ENCODE measurements at places on chromosomes 6 and 20.

- DNase-seq: no peak
Measured at GRCh38 chr6:111503660-111504059, 20.6 kb upstream of the REV3L start.

- DNase-seq: no peak
Measured at GRCh38 chr20:62350098-62350628, 16.9 kb downstream of the LAMA5 start.

DNA sequence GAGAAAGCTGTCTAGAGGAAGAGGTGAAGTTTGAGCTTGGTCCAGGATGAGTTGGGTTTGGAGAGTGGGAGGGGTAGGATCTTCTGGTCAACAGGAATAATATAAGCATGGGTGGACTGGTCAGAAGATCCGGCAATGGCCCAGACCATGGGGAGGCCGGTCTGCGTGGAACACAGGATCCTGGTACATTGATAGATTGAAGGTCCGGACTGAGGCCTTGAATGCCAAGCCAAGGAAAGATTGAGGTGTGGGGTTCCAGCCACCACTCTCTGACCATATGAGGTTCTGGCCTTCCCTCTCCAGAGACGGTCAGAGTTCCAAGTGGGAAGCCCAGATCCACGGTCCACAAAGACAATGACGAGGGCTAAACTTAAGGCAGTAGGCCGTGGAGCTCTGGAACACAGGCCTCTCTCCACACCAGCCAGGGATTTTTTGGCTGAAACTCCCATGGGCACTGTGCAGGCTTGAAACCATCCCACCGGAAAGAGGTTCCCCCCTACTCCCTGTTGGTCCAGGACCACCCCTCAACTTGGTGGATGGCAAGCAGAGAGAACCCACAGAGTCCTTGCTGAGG, 3.2 kb downstream of the MDFI start:
- no peak for DNase-seq

GRCh38 chr6:111598181-111598580, 7.5 kb downstream of the TRAF3IP2 start:
- no peak for DNase-seq

DNA sequence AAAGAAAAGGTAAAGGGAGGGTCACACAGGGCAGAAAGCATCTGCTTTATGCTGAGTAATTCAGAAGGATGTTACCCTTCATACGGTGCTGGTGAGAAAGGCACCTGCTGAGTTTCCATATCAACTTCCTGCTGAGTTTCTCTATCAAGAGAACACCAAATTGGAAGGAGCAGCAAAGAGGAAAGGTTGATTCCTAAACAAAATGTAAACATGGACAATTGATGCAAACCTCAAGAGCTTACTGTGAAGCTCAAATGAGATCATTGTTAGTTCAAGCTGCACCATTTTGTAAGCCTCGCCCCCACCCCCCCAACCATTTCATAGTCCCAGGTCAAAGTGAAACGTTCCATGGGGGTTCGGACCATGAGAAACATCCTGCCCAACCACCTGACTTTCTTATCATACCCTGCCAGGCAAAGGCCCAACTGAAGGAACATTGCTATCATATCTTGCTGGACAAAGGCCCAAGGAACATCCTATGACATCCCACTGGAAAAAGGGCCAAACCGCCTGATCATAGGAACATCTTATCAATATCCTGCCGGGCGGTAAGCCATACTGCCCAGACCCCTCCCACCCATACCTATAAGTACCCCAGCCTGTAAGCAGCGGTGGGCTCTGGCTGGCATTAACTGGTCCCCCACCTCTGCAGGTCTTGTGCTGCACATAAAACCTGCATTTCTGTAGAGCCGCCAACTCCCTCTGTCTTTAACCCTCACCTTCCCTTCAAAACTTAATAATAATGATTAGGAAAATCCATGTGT, 171.6 kb downstream of the UBE3D start:
- DNase-seq: no peak

DNA sequence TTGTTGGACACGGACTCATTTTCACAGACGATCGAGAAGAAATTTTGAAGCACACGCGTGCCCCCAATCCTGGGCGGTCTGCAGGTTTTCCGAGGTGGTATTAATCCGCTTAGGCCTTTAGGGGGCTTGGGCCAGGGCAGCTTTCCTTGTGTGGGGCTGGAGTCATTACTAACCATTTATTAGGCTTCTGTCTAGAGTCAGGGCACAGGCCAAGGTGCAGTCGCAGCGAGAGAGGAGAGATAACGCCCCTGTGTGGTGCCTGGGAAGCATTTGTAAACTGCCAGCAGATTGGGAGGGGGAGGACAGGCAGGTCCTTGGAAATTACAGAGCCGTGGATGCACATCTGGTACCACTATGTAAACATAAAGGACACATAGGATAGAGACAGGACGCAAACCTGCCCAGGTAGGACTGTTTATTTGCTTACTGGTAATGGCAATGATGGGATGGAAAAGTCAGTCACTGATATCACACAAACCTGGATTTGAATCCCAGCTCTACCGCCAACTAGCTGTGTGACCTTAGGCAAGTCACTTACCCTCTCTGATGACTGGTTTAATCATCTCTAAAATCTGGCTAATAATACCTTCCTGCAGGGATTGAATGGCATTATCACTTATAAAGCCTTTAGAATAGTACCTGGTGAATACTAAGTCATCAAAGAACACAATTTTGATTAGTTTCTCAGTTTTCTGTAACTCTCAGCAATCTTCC, 76.4 kb downstream of the TMEM242 start:
- no peak for DNase-seq

DNA sequence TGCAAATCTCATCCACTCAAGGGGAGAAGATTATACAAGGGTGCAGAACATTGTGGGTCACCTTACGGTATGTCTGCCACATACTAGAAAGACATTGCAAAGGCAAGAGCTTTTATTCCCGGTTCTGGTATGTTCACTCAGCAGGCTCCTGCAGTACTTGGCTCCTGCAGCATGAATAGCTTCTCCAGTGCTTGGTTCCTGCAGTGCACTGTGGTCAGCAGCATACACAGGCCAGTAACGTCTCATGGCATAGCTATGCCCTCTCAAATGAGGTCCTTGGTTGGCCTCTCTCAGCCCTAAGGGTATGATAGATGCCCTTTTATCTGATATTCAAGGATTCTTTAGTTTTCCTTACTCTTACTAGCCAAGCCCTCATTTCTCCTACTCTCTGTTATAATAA, 12.6 kb downstream of the TCP11 start:
- DNase-seq: peak; percentile 69

DNA sequence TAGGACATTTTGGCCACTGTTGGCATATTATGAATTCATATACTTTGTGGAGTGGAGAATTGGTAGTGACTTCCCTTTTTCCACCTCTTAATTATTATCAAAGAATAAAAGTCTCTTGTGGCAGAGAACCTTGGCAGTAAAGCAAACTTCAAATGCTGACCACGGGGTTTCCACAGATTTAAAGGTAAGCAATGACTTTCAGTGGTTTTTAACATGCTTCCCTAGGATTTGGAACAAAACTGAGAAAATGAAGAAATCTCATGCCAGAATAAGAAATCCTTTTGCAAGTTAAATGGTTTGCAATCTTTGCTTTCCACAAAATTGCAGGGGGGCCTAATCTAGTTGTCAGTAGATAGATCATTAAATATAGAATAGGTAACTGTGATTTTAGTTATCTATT, 2.0 kb upstream of the SDC4 start:
- DNase-seq: no peak

DNA sequence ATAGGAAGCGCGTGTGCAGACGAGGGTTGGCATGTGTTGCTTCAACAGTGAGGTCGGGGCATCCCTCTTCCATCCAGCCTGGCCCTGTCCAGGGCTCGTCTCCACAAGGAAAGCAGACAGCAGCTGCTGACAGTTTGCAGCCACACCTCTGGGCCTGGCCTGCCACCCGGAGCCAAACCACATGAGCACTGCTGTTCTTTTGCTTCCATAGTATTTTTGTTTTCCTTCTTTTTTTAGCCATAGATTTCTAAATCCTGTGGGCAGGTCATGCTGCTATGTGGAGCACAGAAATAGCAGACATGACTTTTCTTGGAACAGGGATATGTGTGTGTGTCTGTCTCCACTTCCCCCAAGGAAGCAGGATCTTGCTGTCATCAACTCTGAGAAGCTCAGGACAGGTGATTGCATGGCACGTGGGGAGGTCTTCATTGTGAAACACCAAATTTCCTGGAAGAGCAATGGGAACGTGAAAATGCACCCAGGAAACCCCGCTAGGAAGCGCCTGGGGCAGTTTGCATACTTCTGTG, 167.4 kb downstream of the DTNBP1 start:
- peak; percentile 35 for DNase-seq

DNA sequence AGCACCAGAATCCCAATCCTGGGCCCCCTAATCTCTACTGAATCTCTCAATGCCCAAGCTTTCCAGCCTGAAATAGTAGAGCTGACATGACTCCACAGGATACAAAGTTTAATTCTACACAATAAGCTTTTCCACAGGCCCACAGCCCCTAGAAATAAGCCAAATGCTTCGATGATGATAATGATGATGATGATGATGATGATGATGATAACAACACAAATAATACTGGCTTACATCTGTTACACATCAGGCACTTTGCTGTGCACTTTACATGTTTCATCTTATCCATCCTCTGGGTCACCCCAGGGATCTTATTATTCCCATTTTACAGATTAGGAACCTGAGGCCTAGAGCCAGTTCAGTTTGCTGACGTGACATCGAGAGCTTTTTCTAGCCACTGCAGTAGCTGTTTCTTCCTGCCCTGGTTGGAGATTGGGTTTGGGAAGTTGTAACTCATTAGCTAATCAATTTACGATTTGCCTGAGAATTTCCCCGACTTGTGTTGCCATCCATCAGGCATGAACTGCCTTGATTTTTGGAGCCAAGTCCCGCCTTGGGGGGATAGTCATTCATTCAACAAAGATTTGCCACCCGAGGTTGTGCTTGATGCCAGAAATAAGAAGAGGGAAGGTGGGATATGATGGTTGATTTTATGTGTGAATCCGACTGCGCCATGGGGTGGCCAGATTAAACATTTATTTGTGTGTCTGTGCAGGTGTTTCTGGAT, 20.4 kb downstream of the KCNB1 start:
- DNase-seq: no peak

- peak; percentile 98 for DNase-seq
Measured at GRCh38 chr6:131755597-131755996, 44.8 kb upstream of the CTAGE9 start.

GRCh38 chr6:125868678-125869395, 78.1 kb downstream of the NCOA7 start:
- no peak for DNase-seq

- DNase-seq: no peak
Measured at GRCh38 chr6:93678841-93679454, 259.6 kb upstream of the EPHA7 start.

DNA sequence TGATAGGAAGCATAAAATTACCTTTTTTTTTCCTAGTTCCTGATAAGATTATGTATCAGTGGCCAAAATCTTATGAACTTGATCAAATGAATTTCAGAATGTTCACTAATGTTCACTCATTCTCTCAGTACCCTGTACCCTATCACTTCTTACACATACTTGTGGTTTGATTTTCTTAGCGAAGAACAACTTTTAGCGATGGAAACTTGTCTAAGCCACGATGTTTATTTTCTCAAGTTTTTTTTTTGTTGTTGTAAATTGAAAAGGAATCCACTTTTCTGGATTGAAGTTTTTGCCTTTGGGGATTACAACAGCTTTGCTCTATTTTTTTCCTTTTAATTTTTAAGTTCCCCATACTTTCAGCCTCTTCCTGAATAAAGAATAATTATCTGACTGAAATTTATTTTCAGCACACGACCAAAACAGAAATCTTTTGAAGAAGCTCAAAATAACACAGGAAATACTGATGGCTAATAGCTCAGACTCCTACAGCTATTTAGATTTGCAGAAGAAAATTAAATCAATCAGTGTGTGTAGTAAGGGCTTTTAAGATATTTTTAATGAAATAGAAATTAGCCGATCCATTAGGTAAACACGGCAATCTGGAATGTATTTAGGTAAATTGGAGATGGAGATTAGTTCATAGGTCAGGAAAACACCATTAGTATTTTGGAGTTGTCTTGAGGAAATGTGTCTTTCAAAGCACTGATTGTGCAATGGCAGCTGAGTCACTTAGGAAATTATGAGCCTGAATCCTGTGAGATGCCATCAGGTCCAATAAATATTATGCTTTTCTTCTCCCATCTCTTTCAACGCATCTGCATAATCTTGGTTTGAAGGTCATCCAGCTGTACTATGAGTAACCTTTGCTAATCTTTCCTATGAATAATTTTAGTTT, 217.5 kb downstream of the GJA1 start:
- DNase-seq: peak; percentile 88

GRCh38 chr6:158376631-158377081, 64.4 kb downstream of the TULP4 start:
- peak; percentile 67 for DNase-seq

DNA sequence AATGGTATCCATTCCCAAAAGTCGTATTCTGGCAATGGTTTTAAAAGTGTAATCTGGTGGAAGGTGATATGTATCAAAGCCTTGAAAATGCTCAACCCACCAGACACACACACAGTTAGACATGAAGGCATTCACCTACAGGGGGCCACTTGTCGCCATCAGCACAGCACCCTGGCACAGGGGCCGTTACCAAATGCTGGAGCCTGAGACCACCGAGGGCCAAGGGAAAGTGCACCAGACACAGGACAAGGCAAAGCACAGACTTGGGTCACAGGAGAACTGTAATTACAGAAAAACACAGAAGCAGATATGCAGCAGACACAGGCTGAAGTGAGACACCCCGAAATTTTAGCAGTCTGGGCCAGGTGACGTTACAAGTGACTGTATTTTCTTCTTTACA, 9.3 kb downstream of the TAF4 start:
- DNase-seq: no peak

DNA sequence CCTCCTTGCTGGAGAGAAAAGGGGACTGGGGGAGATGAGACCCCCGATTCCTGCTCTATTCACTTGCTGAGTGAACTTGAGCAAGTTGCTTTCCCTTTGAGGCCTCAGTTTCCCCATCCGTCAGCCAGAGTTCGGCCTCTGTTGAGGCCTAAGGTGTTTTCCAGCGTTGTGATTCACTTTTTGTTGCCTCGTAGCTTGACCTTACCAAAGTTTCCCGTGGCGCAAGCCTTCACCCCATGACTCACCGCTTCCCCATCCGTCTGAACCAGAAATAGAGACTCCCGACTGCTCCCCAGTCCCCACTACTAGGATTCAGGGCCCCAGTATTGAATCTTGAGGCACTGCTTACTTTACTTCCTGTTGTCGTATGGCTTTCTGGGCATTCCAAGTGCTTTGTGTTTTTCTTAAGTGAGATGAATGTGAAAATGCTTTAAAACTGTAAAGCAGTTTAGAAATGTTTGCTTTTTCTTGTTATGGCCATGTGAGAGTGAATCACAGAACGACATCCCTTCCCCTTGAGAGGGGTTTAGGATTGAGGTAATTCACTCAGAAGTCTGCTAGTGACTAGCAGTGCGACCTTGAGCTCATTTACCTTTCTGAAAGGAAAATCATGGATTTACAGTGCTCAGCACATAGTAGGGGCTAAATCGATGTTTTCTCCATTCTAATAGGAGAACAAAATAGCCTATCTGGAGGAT, 1.2 kb downstream of the CHMP4B start:
- DNase-seq: peak; percentile 86

GRCh38 chr6:156016186-156016976, 560.7 kb upstream of the NOX3 start:
- DNase-seq: no peak

GRCh38 chr20:57309544-57310115, 20.0 kb upstream of the SPO11 start:
- no peak for DNase-seq
